ENCODE measurements at places on chromosomes 6 and 20. TPM values are rescaled to one million over a fixed set of nuclear protein-coding genes. Genes with fewer than 3 reads are reported as not detected.

Gene C6orf47
- 35.4 TPM for total RNA-seq

Gene C6orf52
- not detected for total RNA-seq

Gene RRAGD
- 13.7 TPM for total RNA-seq

Gene PHACTR2
- total RNA-seq: 11.9 TPM

Gene PRPH2
- total RNA-seq: not detected

Gene WFDC12
- 2.3 TPM for total RNA-seq

Gene KCNQ5
- 0.57 TPM for total RNA-seq

Gene TMC2
- not detected for total RNA-seq

Gene PGC
- not detected for total RNA-seq

Gene KCNK16
- total RNA-seq: not detected

Gene XKR7
- total RNA-seq: not detected

Gene FUT9
- total RNA-seq: 1.4 TPM

Gene AGPAT4
- 4.1 TPM for total RNA-seq

All from suprapubic skin (tissue), 4 donors.